Urinary bladder (tissue), 4 donors: ENCODE measurements at places on chromosomes 4 and X. TPM values are rescaled to one million over a fixed set of nuclear protein-coding genes. Genes with fewer than 3 reads are reported as not detected.

The PASD1 gene
- total RNA-seq, result not detected

The CCKAR gene
- 0.26 TPM for total RNA-seq

The SLC10A4 gene
- total RNA-seq, result 3.2 TPM

The ARL9 gene
- 0.32 TPM for total RNA-seq

The RBM46 gene
- total RNA-seq, result not detected

The ITIH6 gene
- 0.05 TPM for total RNA-seq

The TNMD gene
- 4.3 TPM for total RNA-seq

The NXF2B gene
- not detected for total RNA-seq

The RGN gene
- 4.8 TPM for total RNA-seq

The UVSSA gene
- total RNA-seq, result 13.0 TPM

The BEX5 gene
- 1.2 TPM for total RNA-seq

The COX7B2 gene
- not detected for total RNA-seq

The RBMXL3 gene
- not detected for total RNA-seq

The FAM149A gene
- 17.4 TPM for total RNA-seq

The ENPEP gene
- total RNA-seq, result 45.6 TPM

The NUP54 gene
- total RNA-seq, result 94.5 TPM

GRCh38 chr4:178894126-178894525, 1451.9 kb upstream of the AGA start:
- no peak for DNase-seq

GRCh38 chr4:161133586-161134276, 1030.1 kb downstream of the FSTL5 start:
- DNase-seq, result no peak

GRCh38 chrX:119698845-119699244, 5.9 kb upstream of the SEPTIN6 start:
- DNase-seq, result no peak

DNA sequence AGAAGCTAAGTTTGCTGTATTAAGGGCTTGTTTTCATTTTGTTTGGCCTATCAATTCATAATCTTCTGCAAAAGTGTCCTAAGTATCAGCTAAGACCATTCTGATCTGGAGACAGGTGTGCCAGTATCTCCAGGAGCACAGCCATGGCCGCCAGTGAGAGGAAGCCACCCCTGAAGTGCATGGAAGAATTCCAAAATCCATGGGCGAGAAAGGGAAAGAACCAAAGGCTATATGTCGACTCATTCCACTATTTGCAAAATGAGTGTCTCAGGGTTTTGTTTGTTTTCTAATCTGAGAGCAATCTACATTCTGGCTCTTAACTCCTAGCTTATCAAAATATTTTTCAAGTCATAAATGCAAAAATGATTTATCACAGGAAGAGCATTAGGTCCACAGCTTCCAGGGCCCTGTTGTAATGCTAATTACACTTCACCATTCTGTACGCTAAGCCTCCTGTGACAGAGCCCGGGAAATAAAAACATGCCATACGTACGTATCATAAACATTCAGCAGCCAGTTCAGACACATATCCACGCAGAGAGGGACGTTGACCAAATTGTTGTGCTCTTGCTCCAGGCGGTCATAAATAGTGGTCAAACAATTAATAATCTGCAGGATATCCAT, 137.3 kb upstream of the FTHL17 start:
- no peak for DNase-seq

GRCh38 chr4:112982680-112983079, 66.8 kb upstream of the ANK2 start:
- DNase-seq, result no peak

DNA sequence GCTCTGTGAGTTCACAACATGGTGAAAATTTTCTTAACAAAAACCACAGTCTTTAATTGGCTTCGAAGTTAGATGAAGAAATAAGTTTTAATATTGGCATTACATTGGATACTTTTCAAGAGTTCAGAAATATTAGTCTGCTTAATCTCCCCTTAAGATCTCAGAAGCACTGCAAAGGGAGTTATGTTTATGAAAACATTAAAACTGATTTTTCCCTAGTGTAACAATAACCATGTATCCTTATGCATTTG, 1.5 kb downstream of the SETD7 start:
- no peak for DNase-seq

GRCh38 chrX:123713841-123714240, 19.0 kb downstream of the THOC2 start:
- no peak for DNase-seq

GRCh38 chrX:46678232-46678631, 80.7 kb downstream of the SLC9A7 start:
- no peak for DNase-seq

- DNase-seq, result no peak
Measured at GRCh38 chrX:135596495-135596894, 76.0 kb downstream of the INTS6L start.

- no peak for DNase-seq
Measured at GRCh38 chrX:40127052-40127451, 29.3 kb upstream of the BCOR start.

DNA sequence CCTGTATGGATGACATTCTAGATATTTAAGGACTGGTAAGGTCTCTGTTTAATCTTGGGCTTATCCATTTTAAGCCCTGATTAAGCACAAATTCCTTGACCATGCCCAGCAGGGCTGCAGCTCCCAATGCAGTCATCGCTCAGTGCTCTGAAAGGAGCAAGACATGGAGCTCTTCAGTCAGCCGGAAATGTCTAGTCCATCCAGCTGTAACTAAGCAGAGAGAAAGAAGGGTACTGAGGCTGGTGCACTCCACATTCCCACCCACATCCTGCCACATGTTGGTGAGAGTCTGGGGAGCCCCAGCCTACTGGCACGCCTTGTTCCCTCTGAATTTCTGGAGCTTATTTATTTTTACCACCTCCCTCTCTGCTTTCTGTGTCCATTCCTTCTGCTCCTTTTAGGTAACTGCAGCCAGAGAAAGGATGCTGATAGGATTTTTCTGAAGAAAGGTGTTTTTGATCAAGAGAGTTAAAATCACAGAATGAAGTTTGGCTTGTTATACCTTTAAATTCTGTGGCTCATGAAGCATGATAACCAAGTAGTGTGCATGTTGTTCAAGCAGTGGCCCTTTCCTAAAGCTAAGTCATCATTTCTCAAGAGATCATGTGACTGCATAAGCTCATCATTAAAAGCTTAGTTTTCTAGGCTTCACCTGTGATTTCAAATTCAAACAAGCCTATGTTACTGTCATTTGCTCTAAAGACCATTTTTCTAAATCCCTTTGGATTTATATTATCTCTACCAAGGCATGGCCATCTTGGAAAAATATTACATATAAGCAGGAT, 74.0 kb downstream of the GALNT7 start:
- no peak for DNase-seq

GRCh38 chrX:117788339-117788738, 328.3 kb downstream of the KLHL13 start:
- DNase-seq, result peak; percentile 0

- DNase-seq, result no peak
Measured at GRCh38 chrX:45449982-45450381, 249.3 kb upstream of the DIPK2B start.

GRCh38 chrX:10022273-10022541, 55.0 kb downstream of the CLDN34 start:
- DNase-seq, result no peak

- DNase-seq, result no peak
Measured at GRCh38 chrX:63270873-63271272, 80.3 kb downstream of the SPIN4 start.

- DNase-seq, result no peak
Measured at GRCh38 chr4:74632634-74633033, 161.7 kb downstream of the BTC start.

GRCh38 chr4:7959078-7959477, 19.4 kb upstream of the AFAP1 start:
- no peak for DNase-seq

- no peak for DNase-seq
Measured at GRCh38 chr4:113471146-113471860, 290.2 kb downstream of the CAMK2D start.

DNA sequence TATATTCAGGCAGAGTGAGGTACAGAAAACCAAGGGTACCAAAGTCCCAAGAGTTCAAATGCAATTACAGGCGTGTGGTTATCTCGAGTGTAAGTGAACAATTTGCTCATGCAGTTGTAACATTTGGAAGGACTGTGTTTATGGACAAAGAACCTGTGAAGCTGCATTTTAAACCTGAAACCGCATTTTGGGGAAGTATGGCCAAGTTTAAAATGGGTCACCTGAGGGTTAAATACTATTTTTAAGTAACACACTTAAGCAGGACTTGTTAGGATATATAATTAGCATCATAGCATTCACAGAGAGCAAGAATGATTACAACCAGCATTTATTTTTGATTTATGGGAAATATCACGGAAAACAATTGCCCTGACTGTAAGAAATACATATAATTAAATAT, 79.1 kb upstream of the LCORL start:
- no peak for DNase-seq

- no peak for DNase-seq
Measured at GRCh38 chr4:41930139-41930831, 4.9 kb upstream of the TMEM33 start.

DNA sequence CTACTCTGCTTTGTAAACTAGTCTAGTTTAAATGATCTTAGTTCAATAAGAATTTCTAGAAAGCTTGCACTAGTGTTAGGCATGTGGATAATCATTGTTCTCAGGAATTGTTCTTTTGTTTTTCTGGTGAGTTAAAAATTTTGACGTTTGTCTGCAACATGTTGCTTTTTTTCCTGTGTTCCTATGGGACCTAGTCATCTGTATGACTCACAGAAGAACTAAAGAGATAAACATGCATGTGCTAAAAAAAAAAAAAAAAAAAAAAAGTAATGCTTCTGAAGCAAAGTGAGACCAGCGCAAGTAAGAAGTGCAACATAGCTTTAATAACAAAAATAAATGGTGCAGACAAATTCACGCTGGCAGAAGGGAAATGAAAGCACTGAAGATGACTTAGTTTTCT, 471.2 kb downstream of the IQCM start:
- DNase-seq, result no peak

GRCh38 chrX:24426921-24427746, 38.0 kb upstream of the PDK3 start:
- no peak for DNase-seq

GRCh38 chrX:119062750-119063374, 9.9 kb upstream of the CT47C1 start:
- DNase-seq, result no peak

DNA sequence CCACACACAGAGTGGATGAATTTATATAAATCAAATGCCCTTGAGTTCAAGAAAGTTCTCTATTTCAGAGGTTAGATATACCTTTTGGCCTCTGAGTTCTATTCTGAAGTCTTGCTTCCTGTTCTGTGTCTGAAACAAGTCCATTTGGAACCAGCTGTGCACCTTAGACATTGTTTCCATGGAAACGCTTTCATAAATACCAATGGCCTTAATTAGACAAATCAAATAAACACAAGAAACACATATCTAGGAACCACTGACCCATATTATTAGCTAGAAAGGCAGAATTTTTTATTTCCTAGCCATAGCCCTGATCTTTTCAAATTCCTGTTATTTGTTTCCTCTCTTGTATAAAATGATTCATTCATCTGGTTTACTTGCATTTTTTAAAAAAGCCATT, 8.4 kb upstream of the C4orf54 start:
- DNase-seq, result no peak

GRCh38 chr4:6502747-6503465, 30.5 kb upstream of the PPP2R2C start:
- DNase-seq, result no peak

GRCh38 chrX:130028196-130028595, 45.8 kb downstream of the BCORL1 start:
- DNase-seq, result no peak

DNA sequence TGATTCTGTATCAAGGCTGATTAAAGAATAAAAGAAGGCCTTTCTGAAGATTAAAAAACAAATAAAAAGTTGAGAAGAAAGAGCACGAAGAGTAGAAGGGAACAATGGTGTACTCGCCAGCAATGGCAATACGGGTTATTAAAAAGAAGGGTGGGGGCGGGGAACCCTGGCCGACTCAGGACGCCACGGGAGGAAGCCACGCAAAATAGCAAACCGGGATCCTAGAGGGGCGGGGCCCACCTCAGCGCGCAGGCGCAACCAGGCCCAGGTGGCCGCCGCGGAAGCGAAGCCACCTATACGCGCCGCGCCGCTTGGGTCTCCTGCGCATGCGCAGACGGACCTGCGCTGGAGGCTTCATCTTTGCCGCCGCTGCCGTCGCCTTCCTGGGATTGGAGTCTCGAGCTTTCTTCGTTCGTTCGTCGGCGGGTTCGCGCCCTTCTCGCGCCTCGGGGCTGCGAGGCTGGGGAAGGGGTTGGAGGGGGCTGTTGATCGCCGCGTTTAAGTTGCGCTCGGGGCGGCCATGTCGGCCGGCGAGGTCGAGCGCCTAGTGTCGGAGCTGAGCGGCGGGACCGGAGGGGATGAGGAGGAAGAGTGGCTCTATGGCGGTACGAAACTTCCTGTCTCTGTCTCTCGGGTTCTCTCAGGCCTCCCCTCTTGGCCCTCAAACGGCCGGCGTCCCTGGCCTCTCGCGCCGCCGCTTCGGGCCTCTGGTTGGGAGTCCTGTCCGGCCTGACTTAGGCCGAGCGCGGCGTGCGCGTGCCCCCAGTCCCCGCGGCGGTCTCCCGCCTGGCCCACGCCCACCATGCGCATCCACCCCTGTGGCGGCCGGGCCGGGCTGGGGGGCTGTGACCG, at the start of gene FIP1L1:
Gene FIP1L1, plus strand, starts transcription at position 323 of the 852 bp plus-strand sequence. Its CDS starts 198 bp downstream, at position 521.
- peak; percentile 79 for DNase-seq

GRCh38 chrX:11420851-11421250, 127.6 kb downstream of the AMELX start:
- DNase-seq, result no peak

- DNase-seq, result no peak
Measured at GRCh38 chrX:134782796-134783195, 124.5 kb upstream of the PLAC1 start.

- DNase-seq, result no peak
Measured at GRCh38 chrX:41326431-41326830, 7.5 kb upstream of the DDX3X start.

DNA sequence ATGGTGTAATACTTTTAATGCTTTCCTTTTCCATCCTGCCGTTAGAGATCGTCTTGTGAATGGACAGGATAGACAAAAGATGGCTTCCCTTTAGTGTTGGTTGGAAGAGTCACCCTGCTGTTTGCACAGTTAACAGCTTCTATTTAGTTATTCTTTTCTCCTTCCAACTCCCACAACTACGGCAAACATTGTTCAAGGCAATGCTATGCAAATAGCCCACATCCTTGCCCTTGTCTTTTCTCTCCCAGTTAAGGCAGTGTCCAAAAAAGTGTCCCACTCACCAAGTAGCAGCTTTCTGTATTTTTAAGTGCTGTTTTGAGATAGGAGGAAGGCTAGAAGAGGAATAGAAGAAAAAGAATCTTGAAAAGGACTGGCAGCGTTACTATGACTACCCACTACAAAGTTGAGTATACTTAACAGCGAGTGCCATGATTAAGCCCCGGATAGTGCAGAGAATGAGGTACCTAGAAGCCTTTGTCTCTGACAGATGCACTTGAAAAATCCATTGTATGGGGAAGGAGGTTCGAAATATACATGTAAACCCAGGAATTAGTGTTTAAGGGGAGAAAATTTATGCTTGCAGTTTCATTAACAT, 12.1 kb upstream of the RUFY3 start:
- DNase-seq, result no peak

GRCh38 chr4:67926485-67926884, 36.8 kb downstream of the TMPRSS11A start:
- no peak for DNase-seq

GRCh38 chr4:154422152-154422551, 69.4 kb downstream of the DCHS2 start:
- no peak for DNase-seq

GRCh38 chr4:83009529-83009928, 1.1 kb downstream of the LIN54 start:
- DNase-seq, result no peak
